ENCODE measurements at places on chromosomes 3 and 15.

DNA sequence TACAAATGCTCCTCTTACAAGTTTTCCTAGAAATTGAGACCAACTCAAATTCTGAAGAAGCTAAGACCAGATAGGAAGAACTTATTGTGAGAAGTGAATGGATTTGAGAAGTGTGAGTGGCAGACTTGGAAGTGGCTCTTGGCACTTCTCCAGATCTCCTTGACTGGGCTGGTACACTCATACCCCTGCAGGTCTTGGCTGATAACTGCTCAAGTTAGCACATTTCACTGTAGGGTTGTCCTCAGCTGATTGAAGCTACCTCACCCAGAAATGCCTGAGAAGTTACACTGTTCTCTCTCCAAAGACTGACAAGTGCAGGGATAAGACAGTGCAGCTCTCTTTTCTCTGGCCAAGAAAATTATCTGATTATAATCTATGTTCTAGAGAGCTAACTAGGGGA is 16.5 kb upstream of the CLDN1 start:
- no peak for DNase-seq

GRCh38 chr3:34504366-34504765 is 705.9 kb downstream of the PDCD6IP start:
- no peak for DNase-seq

DNA sequence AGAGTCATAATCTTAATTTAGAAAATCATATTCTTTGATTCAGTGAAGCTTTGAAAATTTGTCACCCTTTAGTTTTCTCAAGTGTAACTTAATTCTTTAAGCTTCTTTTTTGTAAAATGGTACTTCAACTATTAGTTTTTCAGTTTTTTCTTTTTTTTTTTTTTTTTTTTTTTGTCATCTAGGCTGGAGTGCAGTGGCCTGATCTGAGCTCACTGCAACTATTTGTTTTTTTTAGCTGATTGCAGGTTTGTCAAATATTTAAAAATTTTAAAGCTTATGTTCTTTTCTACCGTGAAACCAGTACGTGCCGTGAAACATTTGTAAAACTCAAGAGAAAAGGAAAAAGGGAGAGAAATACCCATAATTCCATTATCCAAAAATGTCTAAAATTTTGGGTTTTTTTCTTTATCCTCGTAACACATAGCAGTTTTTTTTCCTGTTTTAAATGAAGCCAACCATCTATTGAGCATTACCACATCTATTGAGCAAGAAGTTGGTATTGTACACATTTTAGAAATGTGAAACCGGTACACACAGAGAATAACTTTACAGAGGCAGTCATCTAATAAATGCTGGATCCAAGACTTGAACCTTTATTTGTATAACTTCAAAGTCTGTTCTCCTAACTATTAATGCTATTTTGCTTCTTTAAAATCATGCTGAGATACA is 25.7 kb downstream of the ECT2 start:
- DNase-seq: no peak

DNA sequence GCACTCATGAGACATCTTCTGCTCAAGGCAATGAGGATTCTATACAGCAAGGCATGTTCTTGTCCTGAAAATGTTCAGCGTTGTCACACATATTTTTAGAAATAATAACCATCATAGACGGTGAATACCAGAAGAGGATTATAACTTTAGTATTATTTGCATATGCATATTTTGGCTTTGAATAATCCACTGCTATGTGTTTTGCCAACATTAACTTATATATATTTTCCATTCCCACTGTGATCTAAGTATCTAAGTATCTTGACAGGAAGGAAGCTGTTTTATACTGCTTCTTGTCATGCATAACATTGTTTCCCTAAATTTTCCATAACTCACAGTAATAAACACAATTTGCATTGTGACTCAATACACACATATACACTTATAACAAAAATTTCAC is 509.5 kb downstream of the TBL1XR1 start:
- DNase-seq: no peak

GRCh38 chr15:75349851-75350588 is 3.2 kb downstream of the NEIL1 start:
- no peak for DNase-seq

- no peak for DNase-seq
Observed at GRCh38 chr3:60017631-60018030, 967.8 kb upstream of the CFAP20DC start.

- DNase-seq: no peak
Observed at GRCh38 chr3:165753560-165753959, 83.7 kb downstream of the BCHE start.

DNA sequence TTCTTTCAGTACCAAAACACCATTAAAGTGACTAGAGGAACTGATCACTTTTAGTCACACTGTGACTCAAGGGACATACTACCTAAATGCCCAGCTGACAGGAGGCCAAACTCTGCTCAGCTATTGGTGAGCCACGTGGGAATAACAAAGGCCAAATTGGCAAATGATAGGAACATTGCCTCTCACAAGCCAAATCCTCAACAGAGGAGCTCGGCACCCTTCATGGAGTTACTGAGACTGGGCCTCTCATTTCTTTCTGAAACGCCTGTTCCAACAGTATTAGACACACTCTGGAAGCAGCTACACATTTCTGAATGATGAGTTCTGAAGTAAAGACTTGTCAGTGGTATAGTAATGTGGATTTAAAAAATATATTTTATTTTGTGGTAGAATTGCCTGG is 166.0 kb upstream of the COL8A1 start:
- no peak for DNase-seq

- DNase-seq: no peak
Observed at GRCh38 chr3:11323813-11324212, 51.6 kb downstream of the ATG7 start.

DNA sequence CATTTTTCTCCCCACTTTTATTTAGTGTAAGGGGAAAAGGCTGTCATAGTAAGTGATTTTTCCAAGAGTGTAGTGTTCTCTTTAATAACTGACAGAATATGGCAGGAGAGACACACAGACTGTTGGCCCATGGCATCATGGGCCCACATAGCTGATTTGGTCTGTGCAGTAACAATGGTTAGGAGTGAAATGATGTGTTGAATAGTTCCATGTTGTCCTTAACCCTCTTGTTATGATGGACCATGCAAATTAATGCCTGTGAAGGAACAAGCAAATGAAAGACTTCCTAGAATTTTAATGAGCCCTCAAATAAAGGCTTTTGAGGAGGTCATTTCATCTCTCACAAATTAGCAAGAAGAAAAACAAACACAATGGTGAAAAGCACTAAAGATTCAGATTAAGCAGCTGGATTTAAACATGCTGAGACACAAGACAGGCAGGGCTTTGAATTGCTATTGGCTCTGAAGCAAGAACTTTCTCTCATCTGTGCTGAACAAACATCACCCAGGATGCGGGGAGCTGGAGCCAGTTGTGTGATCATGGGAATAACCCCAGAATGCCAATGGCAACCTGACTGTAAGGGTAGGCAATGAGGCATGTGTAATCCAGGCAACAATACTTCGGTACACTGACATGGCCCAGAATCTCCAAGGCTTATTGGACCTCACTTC is 136.7 kb upstream of the VEPH1 start:
- no peak for DNase-seq

DNA sequence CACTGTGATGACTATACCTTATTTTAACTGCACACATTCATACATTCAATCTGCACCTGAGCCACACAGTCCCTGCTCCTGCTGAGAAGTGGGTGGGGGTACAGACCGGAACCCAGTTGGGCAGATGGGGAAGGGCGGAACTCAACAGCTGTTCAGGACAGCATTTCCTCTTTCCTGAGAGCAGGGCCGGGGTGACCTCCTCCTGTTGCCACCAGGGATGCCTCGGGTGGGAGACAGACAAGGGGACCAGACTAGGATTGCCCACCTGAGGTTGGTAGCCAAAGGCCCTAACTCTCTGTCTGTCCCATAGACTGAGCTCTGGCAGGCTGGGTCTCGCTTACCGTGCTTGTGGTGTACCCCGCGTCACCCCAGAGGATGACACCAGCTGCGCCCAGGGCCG is 3.9 kb downstream of the HYAL2 start:
- DNase-seq: no peak

GRCh38 chr15:67296684-67297083 is 42.1 kb downstream of the IQCH start:
- no peak for DNase-seq

- no peak for DNase-seq
Observed at GRCh38 chr3:170746175-170746942, 123.6 kb downstream of the RPL22L1 start.

DNA sequence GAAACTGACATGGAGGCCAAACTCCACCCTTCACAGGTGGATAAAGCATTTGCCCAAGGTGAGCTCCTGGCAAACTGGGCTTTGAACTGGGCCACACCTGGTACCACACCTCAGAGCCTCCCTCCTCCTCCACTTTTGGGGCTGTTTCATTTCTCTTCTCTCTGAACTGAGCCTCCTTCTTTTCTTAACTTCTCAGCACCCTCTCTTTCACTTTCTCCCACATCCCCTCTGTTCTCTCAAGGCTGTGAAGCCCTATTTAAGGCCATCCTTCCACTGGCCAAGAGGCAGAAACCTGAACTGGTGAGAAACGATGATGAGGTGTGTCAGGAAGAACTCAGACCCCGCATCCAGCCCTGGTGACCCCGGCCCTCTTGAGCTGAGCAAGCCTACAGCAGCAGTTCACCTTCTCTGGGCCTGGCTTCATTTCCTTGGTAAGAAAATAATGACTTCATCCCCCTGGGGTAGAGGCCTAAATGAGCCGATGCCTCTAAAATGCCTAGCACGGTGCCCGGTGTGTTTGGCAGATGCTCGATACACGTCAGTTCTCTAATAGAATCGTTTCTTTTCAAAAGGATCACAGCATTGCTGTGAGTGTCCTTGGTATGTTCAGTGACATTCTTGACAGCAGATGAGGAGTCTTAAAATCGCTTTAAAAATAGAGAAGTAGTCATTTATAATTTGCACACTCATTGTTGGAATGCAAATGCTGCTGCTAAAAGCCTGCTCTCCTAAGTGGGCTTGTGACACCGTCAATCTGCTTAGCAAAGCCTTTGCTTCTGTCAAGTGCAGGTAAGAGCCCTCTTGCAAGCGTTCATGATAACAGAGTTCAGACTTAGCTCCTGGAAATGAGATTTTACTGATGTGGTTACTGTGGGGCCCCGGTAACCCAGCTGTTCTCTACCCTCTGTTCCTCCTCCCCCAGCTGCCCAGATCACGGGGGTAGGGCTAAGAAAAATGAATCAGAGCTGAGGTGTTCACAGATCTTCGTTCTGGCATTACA is 97.7 kb upstream of the ATP2B2 start:
- no peak for DNase-seq

DNA sequence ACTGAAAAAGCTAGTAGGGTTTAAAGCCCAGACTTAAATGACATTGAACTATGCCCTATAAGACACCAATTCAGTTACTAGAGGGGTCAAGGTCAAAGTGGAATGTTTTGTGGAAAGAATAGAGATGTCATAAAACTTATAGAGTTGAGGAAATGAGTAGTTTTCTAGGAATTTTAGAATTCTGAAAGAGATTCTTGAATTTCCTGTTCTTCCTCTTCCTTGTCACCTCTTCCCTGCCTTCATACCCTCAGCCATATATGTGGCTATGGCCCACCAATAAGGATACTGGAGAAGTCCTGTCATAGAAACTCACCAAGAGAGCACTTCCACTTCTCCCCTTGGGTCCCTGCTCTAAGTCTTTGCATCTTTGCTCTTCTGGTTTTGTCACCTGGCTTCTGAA is 104.9 kb upstream of the TGFBR2 start:
- no peak for DNase-seq
